ENCODE measurements at places on chromosomes 4 and X. TPM values are rescaled to one million over a fixed set of nuclear protein-coding genes. Genes with fewer than 3 reads are reported as not detected.

GRCh38 chrX:27439771-27440170 is 23.4 kb downstream of the PPP4R3C start:
- no peak for DNase-seq
- H3K4me1 ChIP-seq: no peaks in the 10 kb centered on the region
- no peak overlapping the region for H3K4me3 ChIP-seq
- H3K27ac ChIP-seq: no peak overlapping the region
- H3K27me3 ChIP-seq: no peaks in the 10 kb centered on the region

GRCh38 chr4:128353791-128354190 is 66.2 kb upstream of the PGRMC2 start:
- no peaks in the 10 kb centered on the region for H3K36me3 ChIP-seq
- no peak overlapping the region for H3K4me3 ChIP-seq
- no peak overlapping the region for H3K27ac ChIP-seq

DNA sequence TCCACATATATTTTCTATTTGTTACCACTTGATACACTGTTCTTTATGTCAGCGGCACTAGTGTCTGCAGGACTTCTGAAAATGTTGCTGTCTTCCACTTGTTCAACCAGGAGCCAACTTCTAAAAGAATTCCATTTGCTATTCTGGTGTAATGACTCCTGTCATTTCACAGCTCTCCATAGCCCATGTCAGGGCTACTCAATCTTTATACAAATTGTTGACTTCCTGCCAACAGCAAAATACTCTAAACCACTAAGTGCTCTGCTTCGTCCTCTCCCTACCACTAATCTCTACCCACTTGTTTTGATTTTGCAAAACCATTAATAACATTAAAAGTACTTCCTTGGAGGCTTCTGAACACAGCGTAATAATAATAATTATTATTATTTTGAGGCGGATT is 7.2 kb downstream of the CTSO start:
- H3K4me3 ChIP-seq: no peak overlapping the region
- no peak for DNase-seq
- no peaks in the 10 kb centered on the region for H3K27me3 ChIP-seq
- no peak overlapping the region for H3K27ac ChIP-seq
- no peaks in the 10 kb centered on the region for H3K4me1 ChIP-seq
- peaks cover 4% of the 10 kb centered on the region for H3K36me3 ChIP-seq

Gene PAGE2
- not detected for total RNA-seq

- H3K27me3 ChIP-seq: no peaks in the 10 kb centered on the region
- H3K4me1 ChIP-seq: no peaks in the 10 kb centered on the region
- H3K27ac ChIP-seq: no peak overlapping the region
- H3K36me3 ChIP-seq: no peaks in the 10 kb centered on the region
- no peak for DNase-seq
- no peak overlapping the region for H3K4me3 ChIP-seq
Observed at GRCh38 chr4:60266505-60266904, 933.6 kb upstream of the ADGRL3 start.

GRCh38 chr4:38591617-38592337 is 72.2 kb upstream of the KLF3 start:
- H3K27ac ChIP-seq: no peak overlapping the region
- H3K36me3 ChIP-seq: no peaks in the 10 kb centered on the region
- no peaks in the 10 kb centered on the region for H3K4me1 ChIP-seq

DNA sequence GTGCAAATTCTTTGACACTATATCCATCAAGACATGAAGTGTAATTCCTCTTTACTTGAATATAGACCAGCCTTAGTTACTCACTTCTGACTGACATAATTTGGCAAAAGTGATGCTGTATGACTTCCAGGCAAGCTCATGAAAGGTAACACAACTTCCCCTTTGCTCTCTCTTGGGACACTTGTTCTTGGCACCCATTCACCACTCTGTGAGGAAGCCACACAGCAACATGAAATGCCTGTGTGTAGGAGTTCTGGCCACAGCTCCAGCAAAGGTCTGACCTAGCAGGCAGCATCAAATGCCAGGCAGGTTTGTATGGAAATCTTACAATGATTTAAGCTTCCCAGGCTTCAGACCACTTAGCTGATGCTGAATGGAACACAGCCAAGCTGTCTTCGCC is 280.3 kb downstream of the PDHA2 start:
- H3K4me1 ChIP-seq: no peaks in the 10 kb centered on the region
- H3K27me3 ChIP-seq: no peaks in the 10 kb centered on the region
- no peak overlapping the region for H3K4me3 ChIP-seq
- H3K27ac ChIP-seq: no peak overlapping the region
- H3K36me3 ChIP-seq: no peaks in the 10 kb centered on the region
- DNase-seq: no peak

GRCh38 chr4:158769175-158769921 is 522 bp downstream of the FNIP2 start:
- H3K27ac ChIP-seq: peak overlapping the region; percentile 44
- H3K36me3 ChIP-seq: no peaks in the 10 kb centered on the region
- H3K4me1 ChIP-seq: peaks cover 10% of the 10 kb centered on the region

- H3K36me3 ChIP-seq: peaks cover 10% of the 10 kb centered on the region
- no peaks in the 10 kb centered on the region for H3K27me3 ChIP-seq
- no peak overlapping the region for H3K27ac ChIP-seq
- H3K4me1 ChIP-seq: peaks cover 11% of the 10 kb centered on the region
- H3K4me3 ChIP-seq: no peak overlapping the region
Observed at GRCh38 chr4:39706334-39706733, 8.4 kb downstream of the UBE2K start.

Gene CTPS2
- total RNA-seq: 4.6 TPM

Gene GPR50
- total RNA-seq: not detected

DNA sequence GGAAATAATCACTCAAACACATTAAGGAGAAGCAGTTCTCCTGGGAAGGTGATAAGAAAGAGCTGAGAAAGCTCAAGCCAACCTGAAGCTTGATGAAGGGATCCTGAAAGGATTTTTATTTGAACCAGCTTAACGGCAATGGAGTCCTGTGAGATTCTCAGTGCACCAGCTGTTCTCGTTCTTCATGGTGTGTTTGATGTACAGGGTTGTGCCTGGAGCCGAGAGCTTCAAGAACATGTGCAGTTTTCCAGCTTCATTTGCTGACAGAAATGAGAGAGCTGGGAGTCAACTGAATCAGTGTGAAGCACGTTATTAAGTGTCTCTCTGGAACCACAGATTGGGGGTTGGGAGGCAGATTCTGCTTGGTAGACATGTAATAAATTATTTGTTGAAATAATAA is 115.7 kb downstream of the ANKRD50 start:
- H3K4me3 ChIP-seq: no peak overlapping the region
- H3K27ac ChIP-seq: no peak overlapping the region
- no peaks in the 10 kb centered on the region for H3K4me1 ChIP-seq
- DNase-seq: no peak
- no peaks in the 10 kb centered on the region for H3K36me3 ChIP-seq

DNA sequence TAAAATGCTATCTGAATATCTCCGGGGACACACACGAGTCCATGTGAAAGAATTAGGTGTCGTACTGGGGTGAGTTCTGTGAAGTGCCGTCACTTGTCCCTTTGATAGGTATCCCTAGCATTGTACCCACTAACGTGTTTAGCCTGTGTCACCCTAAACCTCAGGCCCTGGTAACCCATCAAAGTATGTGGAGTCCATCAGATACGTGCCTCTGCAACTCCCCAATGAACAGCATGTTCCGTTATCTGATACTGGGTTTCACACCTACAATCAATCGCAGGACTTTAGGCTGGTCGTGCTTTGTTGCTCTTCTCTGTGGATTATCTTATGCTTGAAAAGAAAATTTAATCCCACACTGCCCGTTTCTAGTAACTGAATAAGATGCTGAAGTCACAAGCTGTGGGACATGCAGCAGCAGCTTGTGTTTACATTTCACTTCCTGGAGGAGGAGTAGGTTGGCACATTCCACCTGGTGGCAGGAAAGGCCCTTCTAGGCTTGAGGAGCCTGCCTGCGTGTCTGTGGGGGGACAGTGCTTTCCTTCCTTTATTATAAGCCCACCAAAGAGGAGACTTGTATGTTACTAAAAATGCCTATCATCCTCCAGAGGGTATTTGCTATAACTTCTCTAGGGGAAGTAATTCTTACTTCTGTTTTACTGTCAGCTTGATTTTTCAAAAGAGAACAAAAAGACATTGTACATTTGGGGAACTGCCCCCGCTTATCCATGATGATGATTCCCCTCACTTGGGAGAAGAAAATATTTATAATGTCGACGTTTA is 127.2 kb downstream of the FNIP2 start:
- no peak for DNase-seq
- H3K4me1 ChIP-seq: no peaks in the 10 kb centered on the region
- H3K27me3 ChIP-seq: no peaks in the 10 kb centered on the region
- H3K36me3 ChIP-seq: peaks cover 3% of the 10 kb centered on the region

DNA sequence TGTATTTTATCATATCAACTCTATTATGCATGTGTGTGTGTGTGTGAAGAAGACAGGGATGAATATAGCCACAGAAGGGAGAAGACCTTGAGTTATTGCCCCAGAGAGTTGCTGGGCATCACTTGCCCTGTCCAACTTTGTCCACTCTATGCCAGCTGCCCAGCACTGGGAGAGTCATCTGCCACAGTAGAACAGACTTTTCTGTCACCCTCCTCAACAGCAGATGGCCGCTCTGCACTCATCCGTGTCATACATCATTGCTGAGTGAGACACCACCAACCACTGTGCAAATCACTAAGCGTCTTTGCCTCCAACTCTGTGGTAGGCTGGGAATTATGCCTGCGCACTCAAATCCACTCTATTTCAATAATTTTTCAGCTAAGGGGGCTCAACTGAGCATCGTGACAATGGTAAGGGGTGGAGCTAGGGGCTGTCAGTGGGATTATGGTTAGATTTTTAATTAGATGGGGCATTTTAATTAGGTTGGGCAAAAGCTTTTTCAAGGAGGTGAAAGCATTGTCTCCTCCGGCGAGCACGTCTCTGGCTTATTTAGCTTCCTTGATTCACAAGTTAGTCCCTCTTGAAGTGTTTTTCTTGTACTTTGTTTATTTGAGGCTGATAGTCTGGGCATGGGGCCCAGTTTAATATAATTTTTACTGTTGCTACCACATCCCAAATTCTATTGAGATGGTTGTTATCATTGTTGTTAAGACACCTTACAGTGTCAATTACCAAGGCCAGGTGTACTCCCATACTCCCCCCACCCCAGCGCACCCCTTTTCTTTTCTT is 100.1 kb upstream of the KLF3 start:
- no peak overlapping the region for H3K27ac ChIP-seq
- no peak overlapping the region for H3K4me3 ChIP-seq
- H3K4me1 ChIP-seq: peaks cover 7% of the 10 kb centered on the region
- DNase-seq: no peak
- H3K27me3 ChIP-seq: no peaks in the 10 kb centered on the region
- H3K36me3 ChIP-seq: no peaks in the 10 kb centered on the region

Gene PHEX
- total RNA-seq: 0.08 TPM

- H3K27me3 ChIP-seq: no peaks in the 10 kb centered on the region
- no peak for DNase-seq
- H3K4me1 ChIP-seq: no peaks in the 10 kb centered on the region
- H3K36me3 ChIP-seq: no peaks in the 10 kb centered on the region
- no peak overlapping the region for H3K27ac ChIP-seq
- no peak overlapping the region for H3K4me3 ChIP-seq
Observed at GRCh38 chr4:15118292-15118691, 116.0 kb downstream of the CPEB2 start.

DNA sequence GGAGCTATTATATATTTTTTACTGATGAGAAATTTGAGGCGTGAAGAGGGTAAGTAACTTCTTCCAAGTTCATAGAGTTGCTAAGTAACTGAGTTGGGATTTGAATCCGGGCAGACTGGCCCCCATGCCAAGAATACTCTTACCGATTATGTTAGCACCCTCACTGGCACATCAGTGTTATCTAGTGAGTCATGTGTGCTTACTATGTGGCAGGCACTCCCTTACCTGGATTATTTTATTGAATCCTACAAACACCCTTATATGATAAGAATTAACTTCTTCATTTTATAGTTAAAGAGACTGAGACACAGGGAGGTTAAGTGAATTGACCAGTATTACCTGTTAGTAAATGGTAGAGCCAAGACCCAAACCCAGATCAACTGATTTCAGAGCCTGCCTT is 20.9 kb downstream of the MTHFD2L start:
- no peak overlapping the region for H3K4me3 ChIP-seq
- no peak overlapping the region for H3K27ac ChIP-seq
- DNase-seq: no peak
- H3K4me1 ChIP-seq: no peaks in the 10 kb centered on the region
- no peaks in the 10 kb centered on the region for H3K27me3 ChIP-seq
- H3K36me3 ChIP-seq: no peaks in the 10 kb centered on the region

DNA sequence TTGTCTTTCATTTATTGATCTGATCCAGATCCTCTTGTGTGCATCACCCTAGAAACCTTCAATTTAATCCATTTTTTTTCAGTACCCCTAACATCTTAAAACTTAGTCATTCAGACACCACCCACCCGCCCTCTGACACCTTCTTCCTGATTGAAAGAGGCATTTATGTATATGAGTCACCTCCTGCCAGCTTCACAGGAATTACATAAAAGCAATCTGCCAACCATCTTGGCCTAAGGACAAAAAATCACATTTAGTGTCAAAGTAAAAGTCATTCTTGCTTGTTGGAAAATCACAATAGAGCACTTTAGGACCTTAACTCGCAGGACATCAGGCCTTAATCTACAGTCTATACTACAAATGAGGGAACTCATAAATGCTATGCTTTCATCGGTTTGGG is 52.1 kb downstream of the NDST3 start:
- no peak overlapping the region for H3K4me3 ChIP-seq
- no peaks in the 10 kb centered on the region for H3K27me3 ChIP-seq
- no peak for DNase-seq
- no peaks in the 10 kb centered on the region for H3K36me3 ChIP-seq

Gene SHOX
- not detected for total RNA-seq

DNA sequence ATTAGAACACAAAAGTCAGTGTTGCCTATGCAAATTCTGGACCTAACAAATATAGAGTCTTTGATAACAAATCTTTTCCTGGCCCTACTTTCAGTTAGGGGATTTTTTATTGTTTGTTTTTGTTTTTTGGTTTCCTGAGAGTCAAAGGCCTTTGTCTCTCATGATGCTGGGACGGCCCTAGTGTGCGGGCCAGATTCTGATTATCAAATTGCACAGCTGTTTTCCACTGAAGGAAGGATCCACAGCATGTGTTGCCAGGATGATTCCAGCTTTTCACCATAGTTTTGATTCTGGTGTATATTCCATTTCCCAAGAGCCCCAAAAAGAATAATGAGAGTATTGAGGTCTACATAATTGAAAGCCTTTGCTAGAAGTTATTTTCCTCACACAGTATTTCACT is 248.2 kb downstream of the CAMK2D start:
- H3K36me3 ChIP-seq: peaks cover 63% of the 10 kb centered on the region
- H3K4me1 ChIP-seq: no peaks in the 10 kb centered on the region
- H3K4me3 ChIP-seq: no peak overlapping the region

Gene ADH4
- not detected for total RNA-seq

Gene ATP2B3
- total RNA-seq: not detected

Gene SMIM31
- total RNA-seq: not detected

DNA sequence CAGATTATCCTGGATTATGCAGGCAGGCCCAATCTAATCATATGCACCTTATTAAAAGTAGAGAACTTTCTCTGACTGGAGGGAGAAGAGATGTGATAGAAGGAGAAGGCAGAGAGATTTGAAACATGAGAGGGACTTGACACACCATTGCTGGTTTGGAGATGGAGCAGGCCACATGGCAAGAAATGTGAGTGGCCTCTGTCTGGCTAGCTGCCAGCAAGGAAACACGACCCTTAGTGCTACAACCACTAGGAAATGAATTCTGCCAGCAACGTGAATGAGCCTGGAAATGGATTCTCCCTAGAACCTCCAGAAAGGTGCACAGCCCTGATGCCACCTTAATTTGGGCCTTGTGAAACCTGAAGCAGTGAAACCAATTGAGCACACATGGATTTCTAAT is 79.5 kb upstream of the MBNL3 start:
- H3K36me3 ChIP-seq: no peaks in the 10 kb centered on the region
- no peaks in the 10 kb centered on the region for H3K4me1 ChIP-seq
- H3K27me3 ChIP-seq: no peaks in the 10 kb centered on the region
- H3K4me3 ChIP-seq: no peak overlapping the region
- DNase-seq: no peak

Gene FGF5
- 0.06 TPM for total RNA-seq

Gene TLR2
- total RNA-seq: 2.9 TPM

Gene CXCL6
- total RNA-seq: not detected

Gene CYBB
- total RNA-seq: 1.6 TPM
